Right renal pelvis (tissue), 4 donors: ENCODE measurements at places on chromosomes 12 and 14. TPM values are rescaled to one million over a fixed set of nuclear protein-coding genes. Genes with fewer than 3 reads are reported as not detected.

HSP90B1 gene
- 1,069 TPM for polyA plus RNA-seq

RDH5 gene
- polyA plus RNA-seq = 23.1 TPM

ASPG gene
- 16.3 TPM for polyA plus RNA-seq

DNA sequence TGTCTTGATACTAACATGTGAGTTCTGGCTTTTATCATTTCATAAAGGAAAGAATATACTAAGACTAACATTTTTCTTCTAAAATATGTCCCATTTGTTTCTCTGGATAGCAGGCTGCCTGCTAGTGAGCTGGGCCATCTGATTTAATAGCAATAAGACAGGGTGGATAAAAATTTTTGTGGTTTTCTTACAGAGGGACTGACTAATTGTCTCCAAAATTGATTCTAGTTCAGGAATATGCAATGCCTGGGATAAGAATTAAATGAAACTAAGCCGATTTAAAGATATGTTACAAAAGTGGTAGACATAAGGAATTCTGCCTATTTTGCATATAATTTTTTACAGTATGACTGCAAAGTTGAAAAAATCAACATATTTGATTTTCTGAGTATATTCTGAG, 252.9 kb upstream of the NAV3 start:
- DNase-seq = no peak

- no peak for DNase-seq
Measured at GRCh38 chr14:105069871-105070759, 4.9 kb upstream of the GPR132 start.

GRCh38 chr12:102005256-102005655, 56.5 kb downstream of the WASHC3 start:
- no peak for DNase-seq

- no peak for DNase-seq
Measured at GRCh38 chr14:94932589-94932988, 162.7 kb upstream of the GSC start.
